ENCODE measurements at places on chromosomes 6 and 20.

- no peak for DNase-seq
These were observed 151.3 kb upstream of the ZFP64 start for GRCh38 chr20:52342913-52343312.

DNA sequence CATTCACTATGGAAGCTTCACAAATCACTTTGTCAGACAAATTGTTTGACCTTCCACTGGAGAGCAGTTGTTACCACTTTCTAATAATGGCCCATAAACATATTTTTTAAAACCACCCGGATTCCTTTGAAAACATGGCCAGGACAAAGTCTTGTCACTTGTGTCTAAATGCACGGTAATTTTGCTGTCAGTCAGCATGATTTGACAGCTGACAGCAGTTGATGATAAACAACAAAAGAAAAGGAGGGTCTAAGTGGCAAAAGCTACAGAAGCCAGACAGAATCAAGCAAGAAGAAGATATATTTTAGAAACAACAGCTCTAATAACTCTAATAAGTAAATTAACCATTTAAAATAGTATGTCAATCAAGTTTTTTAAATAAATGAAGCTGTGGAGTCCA, 27.7 kb upstream of the CARMIL1 start:
- DNase-seq: no peak

- peak; percentile 67 for DNase-seq
These were observed 323.8 kb upstream of the JARID2 start for GRCh38 chr6:14921878-14922671.

GRCh38 chr6:20353134-20353533, 48.5 kb upstream of the E2F3 start:
- DNase-seq: no peak

DNA sequence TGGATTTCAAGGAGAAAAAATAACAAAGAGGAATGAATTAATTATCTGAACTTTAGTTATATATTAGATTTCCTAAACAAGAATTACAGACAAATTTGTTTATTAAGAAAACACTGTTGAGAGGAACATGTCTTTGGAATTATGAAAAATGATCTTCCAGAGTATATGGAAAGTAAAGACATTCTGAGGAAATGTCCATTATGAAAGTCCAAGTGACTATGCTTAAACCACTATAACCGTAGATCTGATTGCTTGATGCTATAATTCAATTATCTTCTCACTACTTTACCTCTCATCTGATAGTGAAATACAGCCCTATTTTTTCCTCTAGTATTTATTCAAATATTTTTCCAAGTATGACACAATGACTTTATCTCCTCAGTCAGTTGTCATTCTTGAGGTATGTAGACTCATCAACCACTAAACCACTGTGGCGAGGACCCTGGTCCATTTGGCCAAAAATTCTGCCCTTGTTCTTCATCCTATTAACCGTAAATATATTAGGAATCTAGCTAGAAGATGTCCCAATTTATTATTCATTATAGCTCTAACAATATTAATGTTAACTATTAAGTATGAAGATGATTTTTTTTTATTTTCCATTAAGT, 37.3 kb upstream of the AHI1 start:
- DNase-seq: no peak

DNA sequence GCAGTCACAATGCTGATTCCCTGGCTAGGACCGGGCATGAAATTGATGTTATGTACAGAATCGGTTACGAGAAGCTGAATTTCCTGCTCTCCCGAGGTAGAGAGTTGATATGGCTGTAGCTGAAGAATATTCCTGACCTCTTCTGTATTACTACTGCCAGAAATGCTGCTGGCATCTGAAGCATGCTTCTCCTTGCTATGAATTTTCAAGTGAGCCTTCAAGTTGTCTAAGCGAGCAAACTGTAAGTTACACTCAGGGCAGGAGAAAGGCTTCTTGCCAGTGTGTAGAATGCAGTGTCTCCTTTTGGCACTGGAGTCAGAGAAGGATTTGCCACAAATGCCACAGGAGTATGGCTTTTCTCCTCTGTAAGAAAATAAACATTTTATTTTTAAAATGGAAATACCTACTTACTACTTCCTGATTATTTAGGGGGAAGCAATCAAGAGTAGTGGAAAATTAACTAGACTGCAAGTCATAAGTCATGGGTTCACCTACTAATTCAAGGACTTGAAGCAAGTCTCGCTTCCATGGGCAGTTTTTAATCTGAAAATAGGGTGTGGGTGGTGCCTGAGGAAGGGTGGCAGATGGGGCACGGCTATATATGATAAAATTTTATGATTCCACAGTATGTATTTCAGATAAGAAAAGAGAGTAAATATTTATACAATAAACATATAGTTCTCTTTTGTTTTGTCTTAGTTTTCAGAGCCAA, 10.8 kb upstream of the MICAL1 start:
- no peak for DNase-seq

- no peak for DNase-seq
These were observed 188.5 kb downstream of the REV3L start for GRCh38 chr6:111294374-111294967.

DNA sequence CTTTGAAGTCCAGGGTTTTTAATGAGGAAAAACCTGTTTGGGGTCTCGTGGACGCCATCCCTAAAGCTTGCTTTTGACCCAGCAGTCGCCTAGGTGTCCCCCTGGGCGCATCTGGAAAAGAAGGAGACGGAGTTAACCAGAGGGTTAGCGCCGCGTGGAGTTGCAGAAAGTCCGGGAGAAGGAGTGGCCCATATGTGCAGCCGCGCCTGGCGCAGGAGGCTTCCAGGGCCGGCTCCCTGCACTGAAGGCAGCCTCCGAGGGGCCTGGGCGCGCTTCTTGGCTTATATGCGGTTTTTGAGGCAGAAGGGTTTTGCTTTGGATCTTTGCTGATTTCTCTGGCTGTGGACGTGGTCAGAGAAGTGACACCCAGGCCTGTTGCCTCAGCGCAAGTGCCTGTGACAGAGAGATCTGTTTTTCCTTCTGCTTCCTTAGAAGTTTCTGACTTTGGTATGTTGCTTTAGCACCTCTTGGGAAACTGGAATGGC, 987 bp downstream of the TMEM181 start:
- DNase-seq: no peak

GRCh38 chr6:134289204-134289575, 28.7 kb downstream of the SGK1 start:
- DNase-seq: no peak
